Mucosa of descending colon (tissue), 3 donors: ENCODE measurements at places on chromosomes 6 and 20.

DNA sequence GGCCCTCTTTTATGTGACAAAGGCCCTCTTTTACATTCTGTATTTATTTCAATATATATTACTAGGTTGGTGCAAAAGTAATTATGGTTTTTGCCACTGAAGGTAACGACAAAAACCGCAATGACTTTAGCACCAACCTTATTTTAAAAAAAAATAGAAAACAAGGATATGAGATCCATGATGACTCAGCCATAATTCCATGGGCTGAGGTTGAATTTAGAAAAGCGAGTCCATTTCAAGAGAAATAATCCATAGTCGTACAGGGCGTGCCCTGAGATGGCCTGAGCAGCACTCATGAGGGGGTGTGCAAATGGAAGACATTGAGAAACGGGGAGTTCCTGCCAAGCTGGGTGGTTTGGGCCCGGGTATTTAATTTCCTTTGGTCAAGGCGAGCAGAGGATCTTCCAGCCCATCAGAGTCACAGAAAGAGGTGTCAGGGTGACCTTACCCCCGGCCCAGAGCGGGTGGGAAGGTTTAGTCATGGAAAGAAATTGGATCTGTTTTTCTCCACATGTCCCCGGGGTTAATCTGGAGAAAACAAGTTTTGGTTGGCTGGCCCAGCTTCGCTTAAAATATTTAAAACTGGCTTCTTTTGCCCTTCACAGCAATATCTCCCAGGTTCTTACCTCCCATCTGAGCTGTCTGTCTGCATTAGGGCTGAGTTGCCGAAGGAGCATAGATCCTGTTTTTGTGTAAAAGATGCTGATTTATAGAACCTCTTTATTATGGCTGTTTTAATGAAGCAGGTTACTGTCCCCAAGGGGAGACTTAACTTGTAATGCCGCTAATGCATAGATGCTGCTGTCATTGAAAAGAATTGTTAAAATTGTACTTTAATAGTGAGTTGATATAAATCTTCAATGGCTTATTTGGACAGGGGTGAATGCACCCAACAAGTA, 255.6 kb downstream of the PREX1 start:
- DNase-seq, result no peak

GRCh38 chr6:158033751-158034702, 52.4 kb downstream of the SYNJ2 start:
- DNase-seq, result peak; percentile 85

GRCh38 chr20:25087186-25087929, 5.4 kb upstream of the VSX1 start:
- DNase-seq, result no peak

DNA sequence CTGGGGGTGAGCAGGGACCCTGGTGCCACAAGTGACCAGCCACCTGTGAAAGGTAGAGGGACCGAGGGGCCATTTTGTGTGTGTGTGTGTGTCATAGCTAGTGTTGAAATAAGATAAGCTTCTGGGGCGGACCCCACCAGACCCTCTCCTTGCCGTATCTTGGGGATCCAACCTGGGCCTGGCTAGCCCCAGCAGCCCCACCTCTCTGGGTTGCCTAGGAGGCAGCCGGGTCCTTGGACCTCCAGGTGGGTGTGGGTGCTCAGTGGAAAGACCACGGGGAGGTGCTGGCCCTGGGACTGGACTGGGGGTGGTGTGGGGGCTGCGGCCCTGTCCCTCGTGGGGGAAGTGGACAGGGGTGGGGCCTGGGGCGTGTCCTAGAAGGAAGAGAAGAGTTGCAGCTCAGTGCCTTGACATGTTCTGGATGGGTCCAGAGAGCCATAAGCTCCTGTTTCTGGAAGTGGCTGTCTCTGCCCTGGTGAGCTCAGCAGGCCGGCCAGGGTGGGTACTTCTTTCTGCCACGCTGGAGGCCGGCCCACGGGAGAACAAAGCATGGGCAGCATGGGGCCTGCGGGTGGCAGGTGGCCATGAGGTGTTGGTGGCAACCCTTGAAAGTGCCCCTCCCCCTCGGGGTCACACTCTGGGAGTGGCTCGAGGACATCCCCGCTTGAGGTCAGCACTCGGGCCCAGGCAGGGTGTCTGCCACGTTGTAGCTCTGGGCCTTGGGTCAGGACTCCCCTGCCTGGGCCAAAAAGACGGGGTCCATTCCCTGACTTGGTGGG, 8.4 kb downstream of the RBBP8NL start:
- no peak for DNase-seq

GRCh38 chr20:51661609-51662178, 106.5 kb downstream of the ATP9A start:
- DNase-seq, result no peak

GRCh38 chr6:81696524-81696923, 56.0 kb downstream of the TENT5A start:
- no peak for DNase-seq

- no peak for DNase-seq
Measured at GRCh38 chr6:22145823-22146677, 150.8 kb downstream of the PRL start.

- peak; percentile 86 for DNase-seq
Measured at GRCh38 chr6:35318196-35319171, 20.9 kb downstream of the DEF6 start.

DNA sequence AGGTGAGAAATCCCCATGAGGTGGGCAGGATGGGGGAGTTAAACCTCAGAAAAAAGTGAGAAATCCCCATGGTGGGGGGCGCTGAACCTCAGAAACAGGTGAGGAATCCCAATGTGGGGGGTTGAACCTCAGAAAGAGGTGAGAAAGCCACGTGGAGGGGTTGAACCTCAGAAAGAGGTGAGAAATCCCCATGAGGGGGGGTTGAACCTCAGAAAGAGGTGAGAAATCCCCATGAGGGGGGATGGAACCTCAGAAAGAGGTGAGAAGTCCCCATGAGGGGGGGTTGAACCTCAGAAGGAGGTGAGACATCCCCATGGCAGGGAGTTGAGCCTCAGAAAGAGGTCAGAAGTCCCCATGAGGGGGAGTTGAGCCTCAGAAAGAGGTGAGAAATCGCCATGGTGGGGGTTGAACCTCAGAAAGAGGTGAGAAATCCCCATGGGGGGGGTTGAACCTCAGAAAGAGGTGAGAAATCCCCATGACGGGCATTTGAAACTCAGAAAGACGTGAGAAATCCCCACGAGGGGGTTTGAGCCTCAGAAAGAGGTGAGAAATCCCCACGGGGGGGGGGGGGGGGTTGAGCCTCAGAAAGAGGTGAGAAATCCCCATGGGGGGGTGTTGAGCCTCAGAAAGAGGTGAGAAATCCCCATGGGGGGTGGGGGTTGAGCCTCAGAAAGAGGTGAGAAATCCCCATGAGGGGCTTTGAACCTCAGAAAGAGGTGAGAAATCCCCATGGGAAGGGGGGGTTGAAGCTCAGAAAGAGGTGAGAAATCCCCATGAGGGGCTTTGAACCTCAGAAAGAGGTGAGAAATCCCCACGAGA, 14.3 kb upstream of the GOPC start:
- DNase-seq, result no peak

DNA sequence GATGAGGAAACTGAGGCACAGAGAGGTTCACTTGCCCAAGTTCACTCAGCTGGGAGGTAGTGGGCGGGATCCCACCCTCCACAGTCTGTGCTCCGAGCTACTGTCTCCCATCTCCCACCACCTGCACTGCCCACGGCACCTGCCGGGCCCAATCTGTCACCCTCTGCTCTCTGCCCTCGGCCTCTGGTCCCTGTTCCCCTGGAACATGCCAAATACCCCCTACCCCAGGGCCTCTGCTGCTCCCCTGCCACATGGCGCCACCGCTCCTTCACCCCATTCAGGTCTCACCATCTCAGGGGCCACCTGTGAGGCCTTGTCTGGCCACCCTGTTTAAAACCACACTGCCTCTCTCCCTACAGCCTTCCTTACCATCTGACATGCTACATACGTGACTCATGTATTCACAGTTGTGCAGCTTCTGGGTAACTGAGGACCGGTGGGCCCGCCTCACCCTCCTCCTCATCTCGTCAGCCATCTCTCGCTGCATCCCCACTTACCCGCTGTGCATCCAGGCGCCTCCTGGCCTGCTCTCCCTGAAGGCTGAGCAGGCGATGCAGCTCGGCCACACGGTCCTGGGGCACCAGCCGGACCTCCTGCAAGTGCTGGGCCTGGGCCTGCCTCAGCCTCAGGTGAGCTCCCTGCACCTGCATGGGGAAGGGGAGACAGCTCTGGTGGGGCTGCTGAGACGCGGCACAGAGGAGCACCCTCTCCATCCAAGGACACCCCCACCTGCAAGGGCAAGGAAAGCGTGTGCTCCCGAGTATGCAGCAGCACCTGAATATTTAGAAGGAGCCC, 50.6 kb downstream of the GINS1 start:
- no peak for DNase-seq

- DNase-seq, result no peak
Measured at GRCh38 chr20:24842918-24843715, 106.0 kb upstream of the CST7 start.

DNA sequence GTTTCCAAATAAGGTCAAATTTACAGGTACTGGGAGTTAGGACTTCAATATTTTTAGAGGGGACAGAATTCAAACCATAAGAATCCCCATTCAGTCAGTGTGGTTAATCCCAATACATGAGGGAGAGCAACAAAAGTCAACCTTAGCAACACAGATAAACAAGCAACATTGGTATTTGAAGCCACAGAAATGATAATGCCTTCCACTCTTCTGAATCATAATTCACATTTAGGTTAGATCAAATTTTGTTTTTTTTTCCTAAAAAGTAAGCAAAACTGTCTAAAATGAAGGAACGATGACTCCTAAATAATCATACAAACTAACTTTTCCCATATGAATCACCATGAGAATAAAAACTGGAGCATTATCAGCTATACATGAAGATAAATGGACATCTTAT, 246.0 kb upstream of the TENT5A start:
- DNase-seq, result no peak

GRCh38 chr6:157227202-157228166, 95.8 kb downstream of the TMEM242 start:
- DNase-seq, result no peak

DNA sequence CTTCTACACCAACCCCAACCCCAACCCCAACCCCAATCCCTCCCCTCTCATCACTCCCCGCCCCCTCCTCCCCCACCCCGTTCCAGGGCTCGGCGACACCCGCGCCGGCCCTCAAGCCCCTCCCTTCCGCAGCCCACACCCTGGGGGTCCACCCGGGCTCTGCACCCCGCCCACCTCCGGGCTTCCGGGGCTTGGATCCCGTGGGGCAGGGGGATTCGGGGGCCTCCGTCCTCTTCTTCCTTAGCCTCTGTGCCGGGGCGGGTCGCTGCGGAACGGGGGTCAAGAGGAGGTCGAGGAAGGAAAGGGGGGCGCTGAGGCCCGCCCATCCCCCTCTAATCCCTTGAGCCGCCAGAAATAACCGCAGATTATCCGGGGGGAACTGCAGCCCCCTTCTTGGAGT, 690 bp downstream of the TULP1 start:
- no peak for DNase-seq

- peak; percentile 59 for DNase-seq
Measured at GRCh38 chr6:35083507-35083906, 57.6 kb downstream of the TCP11 start.

DNA sequence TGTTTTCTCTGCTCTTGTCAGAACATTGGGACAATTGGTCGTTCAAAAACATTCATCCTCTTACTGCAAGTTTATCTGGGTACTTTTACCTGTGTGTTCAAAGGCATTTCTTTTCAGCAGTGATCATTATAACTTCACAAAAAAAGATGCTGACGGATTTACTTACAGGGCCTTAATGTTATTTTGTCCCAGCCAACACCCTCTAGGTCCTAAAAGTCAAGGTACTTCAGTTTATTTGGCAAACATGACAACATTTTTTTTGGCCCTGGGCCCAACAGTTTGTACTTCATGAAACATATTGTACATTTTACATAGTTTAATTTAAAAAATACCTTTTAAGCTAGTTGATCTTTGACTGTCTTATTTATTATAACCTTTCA, 241.2 kb upstream of the TAB2 start:
- no peak for DNase-seq

DNA sequence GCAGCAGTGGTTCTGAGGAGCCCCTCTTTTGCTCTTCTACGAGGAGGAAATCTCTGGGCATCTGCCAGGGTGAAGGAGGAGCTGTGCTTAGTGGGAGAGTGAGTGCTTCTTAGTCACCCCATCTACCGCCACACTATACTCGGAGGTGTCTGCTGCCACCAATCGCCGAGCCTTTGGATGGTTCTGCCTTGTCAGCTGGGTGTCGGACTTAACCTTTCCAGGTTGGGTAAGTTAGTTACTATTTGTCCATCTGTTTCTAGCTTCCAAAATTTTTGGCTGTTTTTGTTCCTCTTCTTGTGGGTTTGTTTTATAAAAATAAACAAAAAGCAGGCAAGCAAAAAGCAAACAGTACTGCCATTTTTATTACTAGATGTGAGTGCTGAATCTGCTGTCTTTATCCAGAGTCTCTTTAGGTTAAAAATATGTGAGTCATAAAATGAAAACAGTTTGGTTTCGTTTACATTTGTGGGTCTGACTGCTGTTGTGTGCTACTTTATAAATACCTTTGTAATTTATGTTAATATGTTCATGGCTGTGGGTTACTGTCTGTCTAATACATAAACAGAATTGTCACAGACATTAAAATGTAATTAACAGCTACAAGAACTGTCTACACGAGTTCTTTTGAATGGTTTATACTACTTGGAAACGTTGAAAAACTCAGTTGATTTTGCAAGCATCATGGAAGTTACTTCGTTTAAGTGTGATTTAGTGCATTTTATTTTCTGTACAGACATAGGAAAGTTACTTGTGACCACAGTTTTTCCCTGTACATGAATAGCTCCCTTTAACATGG, 89.2 kb downstream of the ARID1B start:
- no peak for DNase-seq

- no peak for DNase-seq
Measured at GRCh38 chr6:45736134-45736533, 279.5 kb downstream of the CLIC5 start.

DNA sequence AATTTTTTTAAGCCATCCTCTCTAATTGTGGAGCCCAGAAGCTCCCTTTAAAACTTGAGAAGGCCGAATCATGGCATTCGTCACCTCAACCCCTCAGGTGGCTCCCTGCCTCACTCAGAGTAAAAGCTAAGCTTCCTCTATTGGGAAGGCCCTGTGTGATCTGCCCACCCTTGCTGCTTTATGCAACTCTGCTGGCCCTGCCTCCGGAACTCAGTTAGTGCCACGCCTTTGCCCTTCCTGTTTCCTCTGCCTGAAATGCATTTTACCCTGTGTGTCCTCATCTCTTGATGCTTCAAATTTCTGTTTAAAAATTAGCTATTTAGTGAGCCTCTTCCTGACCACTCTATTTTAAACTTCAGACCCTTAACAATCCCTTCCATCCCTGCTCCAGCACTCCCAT, 5.7 kb downstream of the PACRG start:
- no peak for DNase-seq

- no peak for DNase-seq
Measured at GRCh38 chr20:56776345-56776744, 147.2 kb downstream of the TFAP2C start.

DNA sequence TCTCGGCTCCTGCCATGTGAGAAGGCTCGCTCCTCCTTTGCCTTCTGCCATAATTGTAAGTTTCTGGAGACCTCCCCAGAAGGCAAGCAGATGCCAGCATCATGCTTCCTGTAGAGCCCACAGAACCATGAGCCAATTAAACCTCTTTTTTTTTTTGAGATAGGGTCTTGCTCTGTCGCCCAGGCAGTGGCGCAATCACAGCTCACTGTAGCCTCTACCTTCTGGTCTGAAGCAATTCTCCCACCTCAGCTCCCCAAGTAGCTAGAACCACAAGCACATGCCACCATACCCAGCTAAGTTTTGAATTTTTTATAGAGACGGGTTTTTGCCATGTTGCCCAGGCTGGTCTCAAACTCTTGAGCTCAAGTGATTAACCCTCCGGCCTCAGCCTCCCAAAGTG, 28.6 kb downstream of the RING1 start:
- DNase-seq, result no peak

- DNase-seq, result no peak
Measured at GRCh38 chr6:162099685-162100084, 627.9 kb downstream of the PRKN start.
